ENCODE measurements at places on chromosomes 7 and 10.
A peak's percentile ranks its signal among the peaks of the same experiment; 100 is the strongest.

DNA sequence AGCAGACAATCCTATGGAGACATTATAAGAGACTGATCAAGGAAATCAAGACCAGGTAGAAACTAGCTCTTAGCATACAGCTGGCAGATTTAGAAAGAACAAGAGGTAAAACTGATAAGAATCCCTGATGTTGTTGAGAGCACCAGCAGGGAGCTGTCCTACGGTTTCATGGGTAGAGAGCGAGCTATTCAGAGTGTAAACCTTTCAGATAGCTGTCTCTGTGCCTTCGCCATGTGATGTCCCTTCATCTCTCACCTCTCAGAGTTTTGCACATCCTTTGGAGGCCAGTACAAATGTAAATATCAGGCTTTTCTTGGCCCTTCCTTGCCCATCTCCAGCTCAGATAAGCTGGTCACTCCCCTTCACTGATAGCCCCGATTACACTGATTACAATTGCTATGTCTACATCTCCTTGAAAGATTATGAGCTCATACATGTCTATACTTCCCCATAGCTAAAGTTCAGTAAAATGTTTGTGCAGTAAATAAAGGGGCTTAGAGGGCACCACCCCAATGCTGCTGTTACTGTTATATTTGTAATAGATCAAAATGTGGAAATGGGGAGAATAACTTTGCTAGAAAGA, 21.9 kb downstream of the THSD7A start:
- DNase-seq, result no peak

GRCh38 chr7:43294080-43294630, 181.7 kb downstream of the HECW1 start:
- no peak for DNase-seq

- DNase-seq, result peak; percentile 27
Measured at GRCh38 chr10:359093-359492, 223.8 kb downstream of the ZMYND11 start.

GRCh38 chr7:24795407-24795767, 38.1 kb upstream of the GSDME start:
- DNase-seq, result no peak

GRCh38 chr10:23088609-23089008, 6.8 kb upstream of the MSRB2 start:
- DNase-seq, result no peak
